Neural crest cell (in vitro differentiated cells): ENCODE measurements at places on chromosomes 3 and 15.
A peak's percentile ranks its signal among the peaks of the same experiment; 100 is the strongest.

DNA sequence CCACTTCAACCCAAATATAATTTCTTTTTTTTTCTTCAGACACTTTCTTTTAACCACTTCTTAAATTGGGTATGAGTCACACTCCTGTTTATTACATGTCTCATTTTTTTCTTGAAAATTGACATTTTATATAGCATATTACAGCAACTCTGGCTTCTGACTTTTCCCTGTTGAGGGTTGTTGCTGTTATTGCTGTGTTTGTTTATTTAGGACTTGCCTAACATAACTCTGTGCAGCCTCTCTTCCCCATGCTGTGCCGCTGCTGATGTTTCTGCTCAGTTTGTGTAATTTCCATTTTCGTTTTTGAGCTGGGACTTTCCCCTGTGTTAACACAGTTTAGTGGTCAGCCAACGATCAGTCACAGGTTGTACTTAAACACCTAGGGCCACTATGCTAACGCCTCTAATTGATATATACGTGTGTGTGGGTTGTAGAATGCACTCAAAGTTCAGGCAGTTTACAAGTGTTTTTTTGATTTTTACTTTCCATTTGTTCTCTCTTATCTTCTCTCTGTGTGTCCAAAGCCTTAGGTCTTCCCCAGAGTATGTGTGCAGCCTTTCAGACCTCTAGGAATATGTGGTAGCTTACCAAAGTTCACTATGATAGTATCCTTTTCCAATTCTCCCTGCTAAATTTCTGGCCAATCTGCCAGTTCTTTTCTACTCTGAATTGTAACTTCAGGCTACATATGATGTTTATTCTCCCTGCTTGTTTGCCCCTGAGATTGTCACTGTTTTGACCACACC lies 337.2 kb downstream of the ZBTB20 start:
- no peak for DNase-seq

GRCh38 chr3:69368129-69368741 lies 17.7 kb downstream of the FRMD4B start:
- no peak for DNase-seq

- no peak for DNase-seq
Observed at GRCh38 chr3:24160424-24161095, 215.5 kb downstream of the NR1D2 start.

- DNase-seq: no peak
Observed at GRCh38 chr3:193225302-193226125, 15.5 kb upstream of the PLAAT1 start.

GRCh38 chr3:14518432-14518802 lies 21.7 kb downstream of the GRIP2 start:
- no peak for DNase-seq

DNA sequence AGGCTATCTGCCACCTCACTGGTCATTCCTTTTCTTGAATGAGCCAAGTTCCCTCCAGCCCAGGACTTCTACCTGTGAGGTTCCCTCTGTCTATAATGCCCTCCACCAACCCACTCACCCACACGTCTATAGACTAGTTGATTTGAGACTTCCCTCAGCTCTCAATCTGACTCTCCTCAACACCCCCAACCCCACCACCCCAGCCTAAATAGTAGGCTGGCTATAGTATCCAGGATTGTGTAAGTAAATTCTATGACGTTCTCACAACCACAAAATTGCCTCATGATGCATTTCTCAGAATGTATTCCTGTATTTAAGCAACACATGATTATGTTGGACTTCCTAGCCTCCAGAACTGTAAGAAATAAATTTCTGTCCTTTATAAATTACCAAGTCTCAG lies 2.2 kb downstream of the PLSCR1 start:
- no peak for DNase-seq

DNA sequence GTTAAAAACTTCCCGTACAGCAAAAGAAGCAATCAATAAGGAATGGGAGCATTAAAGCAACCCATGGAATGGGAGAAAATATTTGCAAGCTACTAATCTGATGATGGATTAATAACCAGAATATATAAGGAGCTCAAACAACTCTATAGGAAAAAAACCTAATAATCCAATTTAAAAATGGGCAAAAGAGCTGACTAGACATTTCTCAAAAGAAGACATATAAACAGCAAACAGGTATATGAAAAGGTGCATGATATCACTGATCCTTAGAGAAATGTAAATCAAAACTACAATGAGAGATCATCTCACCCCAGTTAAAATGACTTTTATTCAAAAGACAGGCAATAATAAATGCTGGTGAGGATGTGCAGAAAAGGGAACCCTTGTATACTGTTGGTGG lies 52.7 kb upstream of the POU1F1 start:
- no peak for DNase-seq

DNA sequence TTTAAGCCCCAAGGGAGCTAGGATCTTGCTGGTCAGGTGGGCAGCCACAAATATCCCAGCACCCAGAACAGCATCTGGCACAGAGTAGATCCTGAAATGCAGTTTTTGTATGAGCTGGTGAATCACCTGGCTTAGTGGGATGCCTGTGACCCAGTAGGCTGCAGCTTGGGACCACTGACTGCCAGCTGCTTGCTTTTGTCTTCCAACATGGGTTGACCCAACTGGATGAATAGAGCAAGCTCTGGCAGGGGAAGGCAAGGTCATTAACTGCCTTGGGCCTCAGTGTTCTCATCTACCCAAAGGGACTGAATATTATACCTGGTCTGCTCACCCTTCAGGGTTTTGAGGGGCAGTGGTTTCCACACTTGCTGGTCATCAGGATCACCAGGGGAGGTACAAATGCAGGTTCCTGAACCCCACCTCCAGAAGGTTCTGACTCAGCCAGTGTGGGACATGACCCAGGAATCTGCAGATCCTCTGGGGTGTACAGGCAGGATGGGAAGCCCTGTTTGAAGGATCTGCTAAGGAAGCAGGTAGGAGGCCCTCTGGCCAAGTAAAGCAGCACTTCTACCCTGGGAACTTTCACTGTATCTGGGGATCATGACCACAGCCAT lies 55.4 kb downstream of the ITGA11 start:
- DNase-seq: no peak

GRCh38 chr15:76191539-76192244 lies 119.6 kb downstream of the ETFA start:
- no peak for DNase-seq

GRCh38 chr3:14468621-14468981 lies 66.2 kb downstream of the SLC6A6 start:
- no peak for DNase-seq

GRCh38 chr3:13122081-13123012 lies 49.1 kb upstream of the IQSEC1 start:
- no peak for DNase-seq

DNA sequence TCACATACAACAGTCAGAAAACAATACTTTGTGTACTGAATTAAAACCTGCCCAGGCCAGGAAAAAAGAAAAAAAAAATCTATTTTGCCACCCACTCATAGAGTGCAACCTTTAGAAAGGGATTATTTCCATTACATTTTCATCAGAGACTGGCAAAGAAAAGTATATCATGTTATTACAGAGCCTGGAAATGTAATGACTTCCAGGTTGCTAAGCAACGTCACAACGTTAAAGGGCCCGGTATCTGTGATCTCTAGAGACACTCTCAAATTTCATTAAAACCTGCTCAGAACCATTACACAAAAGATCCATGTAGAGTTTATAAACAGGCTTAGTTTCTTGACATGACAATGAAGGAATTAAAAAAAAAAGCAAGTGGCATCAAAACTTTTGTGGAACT lies 170.5 kb downstream of the CTNNB1 start:
- no peak for DNase-seq

- no peak for DNase-seq
Observed at GRCh38 chr3:27533718-27534573, 49.8 kb upstream of the SLC4A7 start.

DNA sequence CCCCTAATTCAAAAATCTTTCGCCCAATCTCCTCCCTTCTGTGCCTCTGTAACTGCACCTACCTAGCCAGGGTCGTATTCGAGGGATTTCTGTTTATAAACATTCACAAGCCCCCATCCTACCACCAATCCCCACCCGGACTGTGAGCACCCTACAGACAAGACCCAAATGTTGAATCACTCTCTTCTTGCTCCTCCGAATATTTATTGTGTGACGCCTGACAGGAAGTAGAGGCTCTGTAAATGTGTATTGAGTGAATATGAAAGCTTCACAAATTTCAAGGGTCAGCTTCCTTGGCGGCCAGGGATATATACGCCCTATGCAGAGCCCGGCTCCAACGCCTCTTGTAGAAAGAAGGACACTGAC lies 1.6 kb downstream of the BDH1 start:
- DNase-seq: no peak

DNA sequence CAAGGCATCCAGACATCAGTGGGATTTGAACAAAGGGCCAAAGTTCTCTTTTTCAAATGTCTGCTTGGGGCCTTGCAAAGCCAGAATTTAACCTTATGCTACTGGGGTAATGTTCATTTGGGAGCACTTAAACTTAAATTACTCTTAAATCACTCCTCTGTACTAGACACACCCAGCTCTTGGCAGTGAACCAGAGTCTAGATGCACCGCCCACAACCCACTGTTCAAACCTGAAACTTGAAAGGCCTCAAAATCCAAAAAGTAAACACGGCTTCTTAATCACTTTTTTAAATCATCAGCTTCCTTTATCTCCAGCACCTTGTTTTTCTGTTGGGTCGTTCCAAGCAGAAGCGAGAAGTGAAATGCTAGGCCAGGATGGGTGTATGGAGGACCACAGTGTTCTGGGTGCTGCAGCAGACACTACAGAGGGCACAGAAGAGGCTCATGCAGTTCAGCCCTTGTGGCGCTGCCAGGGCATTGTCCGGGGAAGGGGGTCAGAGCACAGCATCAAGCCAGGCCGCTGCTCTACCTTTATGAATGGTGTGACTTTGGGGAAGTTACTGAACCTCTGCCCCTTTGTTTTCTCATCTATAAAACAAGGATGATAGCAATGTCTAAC lies 28.8 kb downstream of the MECOM start:
- DNase-seq: no peak

DNA sequence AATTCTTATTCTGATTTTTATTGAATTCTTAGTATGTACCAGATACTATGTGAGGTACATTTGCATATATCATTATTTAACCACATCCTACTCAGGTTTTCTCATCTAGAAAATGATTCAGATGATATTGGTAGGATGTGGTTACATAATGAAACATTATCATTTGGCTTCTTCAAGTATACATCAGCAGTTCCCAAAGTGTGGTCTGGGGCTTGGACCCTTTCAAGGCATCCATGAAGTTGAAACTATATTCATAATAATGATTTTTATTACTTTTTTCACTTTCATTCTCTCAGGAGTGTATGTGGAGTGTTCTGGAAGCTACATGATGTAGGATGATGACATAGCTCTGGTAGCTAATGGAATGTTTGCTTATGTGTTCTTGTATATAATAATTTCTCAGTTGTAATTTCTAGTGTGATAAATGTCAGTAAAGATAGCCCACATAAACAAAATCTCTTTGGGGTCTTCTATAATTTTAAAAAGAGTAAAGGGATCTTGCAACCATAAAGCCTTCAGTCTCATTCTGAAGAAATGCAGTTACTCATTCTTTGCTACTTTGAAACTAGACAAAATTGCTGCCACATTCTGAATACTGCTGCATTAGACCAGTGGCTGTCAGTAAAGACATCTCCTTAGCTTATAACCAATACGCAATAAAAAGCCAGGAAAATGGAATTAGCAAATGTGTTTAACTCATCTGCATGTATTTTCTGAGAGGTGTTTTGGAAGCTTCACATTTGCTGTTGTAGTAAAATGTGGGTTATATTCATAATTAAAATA lies 95.8 kb downstream of the PPARG start:
- no peak for DNase-seq

GRCh38 chr15:85019815-85020590 lies 38.3 kb downstream of the PDE8A start:
- no peak for DNase-seq

- no peak for DNase-seq
Observed at GRCh38 chr3:70853161-70853944, 540.9 kb upstream of the MDFIC2 start.

GRCh38 chr3:8848696-8849131 lies 79.3 kb upstream of the OXTR start:
- no peak for DNase-seq

GRCh38 chr15:67551207-67551743 lies 8.8 kb downstream of the MAP2K5 start:
- DNase-seq: no peak

DNA sequence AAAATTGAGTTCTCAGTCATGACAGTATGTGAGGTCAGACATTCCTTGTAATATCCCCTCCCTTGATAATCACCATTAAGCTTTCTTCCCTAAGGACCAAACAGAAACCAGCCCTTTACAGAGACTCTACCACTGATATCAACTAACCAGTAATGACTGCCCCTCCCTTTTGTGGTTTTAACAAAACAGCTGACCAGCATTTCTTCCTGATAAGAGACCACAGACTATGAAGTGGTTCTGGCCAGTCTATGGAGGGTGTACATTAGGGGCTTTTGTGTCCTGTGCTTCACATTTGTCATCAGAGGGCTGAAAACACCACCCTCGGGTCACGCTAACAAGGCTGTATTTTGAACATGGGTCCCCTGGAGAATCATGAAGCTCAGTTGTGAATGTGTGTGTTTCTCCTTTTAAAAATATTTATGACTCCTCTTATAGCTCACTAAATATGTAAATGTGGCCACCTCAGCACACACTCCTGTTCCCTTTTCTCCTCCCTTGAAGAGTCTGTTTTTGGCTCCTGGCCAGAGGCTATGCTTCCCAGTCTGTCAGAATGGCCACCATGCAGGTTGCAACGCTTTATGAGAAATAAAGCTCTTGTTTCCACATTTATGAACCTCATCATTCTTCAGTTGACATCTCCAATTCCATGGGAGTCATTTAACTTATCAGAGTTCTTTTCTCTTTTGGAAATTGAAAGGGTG lies 239.3 kb downstream of the CPNE4 start:
- no peak for DNase-seq

- DNase-seq: peak; percentile 82
Observed at GRCh38 chr15:64893481-64894394, 18.0 kb upstream of the ANKDD1A start.

- no peak for DNase-seq
Observed at GRCh38 chr3:168611826-168612225, 516.1 kb upstream of the GOLIM4 start.

GRCh38 chr3:38027466-38028465 lies 1.7 kb downstream of the PLCD1 start:
- DNase-seq: no peak

DNA sequence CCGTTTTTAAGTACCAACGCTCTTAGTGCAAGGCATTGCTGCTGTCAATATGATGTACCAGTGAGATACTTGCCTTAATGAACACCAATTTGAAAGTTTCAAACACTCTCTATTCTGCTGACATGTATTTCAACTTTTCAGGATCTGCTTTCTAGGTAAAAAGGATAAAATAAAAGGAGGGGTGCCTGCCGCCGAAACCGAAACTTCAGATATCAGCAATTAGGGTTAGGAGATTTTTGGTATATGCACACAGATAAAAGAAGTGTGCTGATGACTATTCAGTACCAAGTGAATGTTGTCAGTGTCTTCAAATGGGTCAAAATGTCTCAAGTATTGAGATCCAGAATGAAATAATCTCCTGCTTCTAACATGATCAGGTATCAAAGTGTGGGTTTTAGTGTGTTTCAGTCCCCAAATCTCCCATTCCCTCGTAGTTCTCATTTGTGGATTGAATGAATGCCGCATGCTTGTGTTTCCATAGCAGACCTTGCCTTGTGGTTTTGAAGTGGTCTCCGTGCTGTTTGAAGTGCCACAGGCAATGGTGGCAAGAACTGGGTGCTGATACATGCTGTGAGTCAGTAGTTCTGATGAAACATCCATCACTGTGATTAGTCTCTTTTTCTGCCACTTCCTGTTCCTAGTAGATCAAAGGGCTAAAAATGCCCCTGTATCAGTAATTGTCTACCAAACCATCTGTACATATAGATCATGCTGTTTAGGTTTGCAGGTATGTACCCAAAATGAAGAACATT lies 22.5 kb downstream of the CHST14 start:
- no peak for DNase-seq

- no peak for DNase-seq
Observed at GRCh38 chr3:179897231-179897630, 139.5 kb downstream of the PEX5L start.
